Small intestine (tissue), 16 donors: ENCODE measurements at places on chromosomes 13 and 19.

DNA sequence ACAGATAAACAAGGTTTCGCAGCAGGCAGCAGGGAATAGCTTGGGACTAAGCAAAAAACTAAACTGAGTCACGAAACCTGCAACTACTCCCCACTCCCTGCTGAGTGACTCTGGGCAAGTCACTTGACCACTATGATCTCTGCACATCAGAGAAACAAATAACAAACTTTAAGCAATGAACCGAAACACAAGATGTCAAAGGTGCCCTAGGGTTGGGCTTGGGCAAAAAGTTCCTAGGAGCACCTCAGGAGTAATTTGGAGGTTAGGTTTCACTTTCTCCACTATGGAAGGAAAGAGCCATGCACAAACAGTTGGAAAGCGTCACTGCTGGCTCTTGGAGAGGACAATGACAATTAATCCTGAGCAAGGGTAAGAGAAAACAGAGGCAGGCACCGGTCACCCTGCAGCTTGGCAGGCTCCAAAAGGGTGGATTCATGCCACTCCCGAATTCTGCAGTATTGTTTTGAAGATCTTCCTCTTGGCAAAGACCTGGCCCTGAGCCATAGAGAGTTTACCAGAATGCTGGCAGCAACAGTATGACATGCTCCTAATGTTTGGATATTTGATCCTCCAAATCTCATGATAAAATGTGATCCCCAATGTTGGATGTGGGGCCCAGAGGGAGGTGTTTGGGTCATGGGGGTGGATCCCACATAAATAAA lies 60.3 kb downstream of the CRYL1 start:
- H3K4me1 ChIP-seq = no peaks in the 10 kb centered on the region
- H3K36me3 ChIP-seq = peaks cover 31% of the 10 kb centered on the region
- H3K4me3 ChIP-seq = no peak overlapping the region
- no peak overlapping the region for H3K27ac ChIP-seq
- DNase-seq = peak; percentile 11
- no peaks in the 10 kb centered on the region for H3K27me3 ChIP-seq

DNA sequence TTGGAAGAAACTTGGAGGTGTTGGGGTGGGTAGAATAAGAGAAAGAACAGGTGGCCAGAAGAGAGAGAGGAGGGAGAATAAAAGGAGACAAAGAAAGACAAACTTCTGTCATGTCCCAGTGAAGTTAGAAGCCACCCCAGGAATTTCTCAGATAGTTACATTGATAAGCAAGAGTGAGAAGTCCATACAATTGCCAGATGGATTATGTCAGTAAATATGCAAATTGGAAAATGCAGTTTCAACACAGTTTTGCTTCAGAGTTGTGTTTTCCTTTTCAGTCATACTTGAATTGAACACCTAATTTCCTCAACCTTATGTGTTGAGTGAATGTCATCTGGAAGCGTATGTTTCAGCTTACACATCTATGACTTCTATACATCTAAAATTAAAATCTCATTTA lies 139.2 kb downstream of the RXFP2 start:
- H3K4me1 ChIP-seq = no peaks in the 10 kb centered on the region
- no peak overlapping the region for H3K27ac ChIP-seq
- H3K4me3 ChIP-seq = no peak overlapping the region
- no peak for DNase-seq

DNA sequence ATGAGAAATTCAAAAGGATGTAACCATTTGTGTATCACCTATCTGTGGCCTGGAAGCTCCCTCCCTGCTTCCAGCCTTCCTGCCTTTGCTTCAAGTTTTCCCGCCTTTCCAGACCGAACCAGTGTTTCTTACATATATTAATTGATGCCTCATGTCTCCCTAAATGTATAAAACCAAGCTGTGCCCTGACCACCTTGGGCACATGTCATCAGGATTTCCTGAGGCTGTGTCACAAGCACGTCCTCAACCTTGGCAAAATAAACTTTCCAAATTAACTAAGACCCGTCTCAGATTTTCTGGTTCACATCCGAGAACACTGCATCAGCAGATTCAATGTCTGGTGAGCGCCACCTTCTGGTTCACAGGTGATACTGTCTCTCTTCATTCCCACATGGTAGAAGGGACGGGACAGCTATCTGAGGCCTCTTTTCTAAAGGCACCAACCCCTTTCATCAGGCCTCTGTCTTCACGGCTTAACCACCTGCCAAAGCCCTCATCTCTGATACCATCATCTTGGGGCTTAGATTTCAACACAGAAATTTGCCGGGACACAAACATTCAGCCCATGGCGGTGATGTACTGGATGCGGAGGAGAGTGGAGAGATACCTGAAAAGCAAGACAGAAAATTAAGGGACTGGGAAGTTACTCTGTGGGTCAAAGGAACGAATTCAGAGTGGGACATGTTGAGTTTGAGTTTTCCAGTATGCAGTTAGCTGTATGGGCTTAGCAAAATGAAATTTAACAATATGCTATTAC lies 58.7 kb upstream of the PABPC3 start:
- no peak overlapping the region for H3K27ac ChIP-seq
- peak; percentile 57 for DNase-seq
- H3K36me3 ChIP-seq = no peaks in the 10 kb centered on the region
- H3K4me3 ChIP-seq = no peak overlapping the region
- H3K27me3 ChIP-seq = no peaks in the 10 kb centered on the region

DNA sequence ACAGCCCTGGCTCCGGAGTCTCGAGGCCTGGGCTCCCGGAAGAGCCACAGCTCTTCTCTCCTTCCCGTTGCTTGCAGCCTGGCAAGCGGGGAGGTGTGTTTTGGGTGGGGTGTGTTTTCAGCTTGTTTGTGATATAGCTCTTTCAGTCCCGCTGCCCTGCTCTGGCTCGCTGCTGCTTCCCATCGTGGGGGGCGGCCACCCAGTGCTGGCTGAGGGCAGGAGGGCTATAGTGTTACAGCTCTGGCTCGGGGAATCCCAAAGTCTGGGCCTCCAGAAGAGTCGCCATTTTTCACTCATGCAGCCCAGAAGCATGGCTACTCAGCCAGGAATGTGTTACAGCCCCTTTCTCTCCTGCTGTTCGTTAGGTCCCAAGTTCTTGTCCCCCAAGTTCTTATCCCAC lies 2.2 kb upstream of the ZNF256 start:
- peaks cover 4% of the 10 kb centered on the region for H3K36me3 ChIP-seq
- H3K27ac ChIP-seq = no peak overlapping the region
- no peak for DNase-seq
- H3K4me1 ChIP-seq = no peaks in the 10 kb centered on the region
- no peak overlapping the region for H3K4me3 ChIP-seq
- no peaks in the 10 kb centered on the region for H3K27me3 ChIP-seq

- H3K27me3 ChIP-seq = no peaks in the 10 kb centered on the region
- no peak for DNase-seq
- H3K27ac ChIP-seq = no peak overlapping the region
- H3K4me3 ChIP-seq = no peak overlapping the region
Measured at GRCh38 chr19:23474172-23474571, 78.9 kb upstream of the ZNF91 start.

DNA sequence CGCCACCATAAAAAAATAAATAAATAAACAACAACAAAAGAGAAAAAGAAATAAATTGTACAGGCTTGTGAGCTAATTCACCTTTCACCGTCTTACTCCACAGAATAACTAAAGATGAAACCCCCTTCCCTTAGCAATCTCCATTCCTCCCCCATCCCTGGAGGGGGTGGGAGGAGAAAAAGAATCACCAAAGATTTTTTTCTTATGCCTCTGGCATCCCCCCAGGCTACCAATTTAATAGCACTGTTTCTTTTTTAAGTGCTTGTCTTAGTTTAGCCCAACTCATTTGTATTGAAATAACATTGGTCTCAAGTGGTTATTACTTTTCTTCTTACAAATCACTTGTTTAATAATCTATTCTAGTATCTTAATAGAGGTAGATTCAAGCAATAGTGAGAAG lies 23.9 kb upstream of the KLF5 start:
- H3K36me3 ChIP-seq = no peaks in the 10 kb centered on the region
- no peaks in the 10 kb centered on the region for H3K4me1 ChIP-seq
- no peak for DNase-seq
- H3K4me3 ChIP-seq = no peak overlapping the region

DNA sequence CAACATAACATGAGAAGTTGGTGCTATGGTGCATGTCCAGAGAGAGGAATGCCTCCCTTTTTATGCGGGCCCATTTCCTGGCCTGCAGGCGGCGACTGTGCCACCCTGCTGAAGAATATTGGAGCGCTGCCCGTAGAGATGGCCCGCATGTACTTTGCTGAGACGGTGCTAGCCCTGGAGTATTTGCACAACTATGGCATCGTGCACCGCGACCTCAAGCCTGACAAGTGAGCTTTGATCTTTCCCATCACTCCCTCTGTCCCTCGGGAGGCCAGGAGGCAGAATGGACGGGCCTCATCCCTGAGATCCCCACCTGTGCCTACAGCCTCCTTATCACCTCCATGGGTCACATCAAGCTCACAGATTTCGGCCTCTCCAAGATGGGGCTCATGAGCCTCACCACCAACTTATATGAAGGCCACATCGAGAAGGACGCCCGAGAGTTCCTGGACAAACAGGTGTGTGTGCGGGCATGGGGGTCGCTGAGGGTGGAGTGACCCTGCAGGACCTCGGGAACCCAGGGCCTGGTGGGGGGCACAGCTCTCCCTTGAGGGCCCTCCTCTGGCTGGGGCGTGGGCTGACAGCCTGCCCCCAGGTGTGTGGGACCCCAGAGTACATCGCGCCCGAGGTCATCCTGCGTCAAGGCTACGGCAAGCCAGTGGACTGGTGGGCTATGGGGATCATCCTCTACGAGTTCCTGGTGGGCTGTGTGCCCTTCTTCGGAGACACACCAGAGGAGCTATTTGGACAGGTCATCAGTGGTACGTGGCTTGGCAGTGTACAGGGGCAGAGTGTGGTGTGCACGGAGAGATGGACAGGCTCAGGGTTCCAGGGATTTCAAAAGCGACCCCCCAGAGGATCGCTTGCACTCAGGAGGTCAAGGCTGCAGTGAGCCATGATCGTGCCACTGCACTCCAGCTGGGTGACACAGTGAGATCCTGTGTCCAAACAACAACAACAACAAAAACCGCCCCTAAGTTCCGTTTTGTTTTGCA lies 16.2 kb downstream of the DNASE2 start:
- no peaks in the 10 kb centered on the region for H3K4me1 ChIP-seq
- no peak for DNase-seq
- no peak overlapping the region for H3K4me3 ChIP-seq
- no peaks in the 10 kb centered on the region for H3K27me3 ChIP-seq
- H3K36me3 ChIP-seq = no peaks in the 10 kb centered on the region

DNA sequence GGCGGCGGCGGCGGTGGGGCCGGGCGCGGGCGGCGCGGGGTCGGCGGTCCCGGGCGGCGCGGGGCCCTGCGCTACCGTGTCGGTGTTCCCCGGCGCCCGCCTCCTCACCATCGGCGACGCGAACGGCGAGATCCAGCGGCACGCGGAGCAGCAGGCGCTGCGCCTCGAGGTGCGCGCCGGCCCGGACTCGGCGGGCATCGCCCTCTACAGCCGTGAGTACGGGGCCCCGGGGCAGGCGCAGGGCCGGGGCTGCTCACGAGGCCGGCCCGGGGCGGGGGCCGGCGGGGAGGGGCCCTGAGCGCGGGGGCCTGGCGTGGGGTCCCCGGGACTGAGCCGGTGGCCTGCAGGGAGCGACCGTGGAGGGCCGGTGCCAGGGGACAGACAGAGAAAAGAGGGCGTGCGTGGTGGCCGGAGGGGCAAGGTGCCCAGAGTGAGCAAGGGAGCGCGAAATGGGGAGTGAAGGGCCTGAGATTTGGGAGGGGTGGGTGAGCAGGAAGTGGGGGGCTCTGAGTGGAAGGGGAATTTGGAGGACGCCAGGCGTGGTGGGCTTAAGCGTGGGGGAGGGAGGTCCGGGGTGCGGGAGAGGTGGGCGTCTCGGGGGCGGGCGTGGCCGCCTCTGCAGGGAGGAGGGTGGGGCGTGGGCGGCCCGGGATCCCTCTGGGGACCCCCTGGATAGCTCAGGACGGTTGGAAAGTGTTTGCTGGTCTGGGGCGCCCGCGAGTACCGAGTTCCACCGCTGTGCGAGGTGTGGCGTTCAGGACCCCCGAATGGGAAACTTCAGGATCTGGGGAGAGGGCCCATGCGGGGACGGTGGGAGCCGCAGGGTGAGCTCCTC lies 575 bp downstream of the CARM1 start:
- peaks cover 24% of the 10 kb centered on the region for H3K36me3 ChIP-seq
- peaks cover 5% of the 10 kb centered on the region for H3K4me1 ChIP-seq
- DNase-seq = peak; percentile 74

GRCh38 chr13:107580741-107581412 lies 634.5 kb downstream of the LIG4 start:
- H3K4me3 ChIP-seq = no peak overlapping the region
- no peaks in the 10 kb centered on the region for H3K4me1 ChIP-seq
- no peak for DNase-seq
- H3K36me3 ChIP-seq = no peaks in the 10 kb centered on the region

DNA sequence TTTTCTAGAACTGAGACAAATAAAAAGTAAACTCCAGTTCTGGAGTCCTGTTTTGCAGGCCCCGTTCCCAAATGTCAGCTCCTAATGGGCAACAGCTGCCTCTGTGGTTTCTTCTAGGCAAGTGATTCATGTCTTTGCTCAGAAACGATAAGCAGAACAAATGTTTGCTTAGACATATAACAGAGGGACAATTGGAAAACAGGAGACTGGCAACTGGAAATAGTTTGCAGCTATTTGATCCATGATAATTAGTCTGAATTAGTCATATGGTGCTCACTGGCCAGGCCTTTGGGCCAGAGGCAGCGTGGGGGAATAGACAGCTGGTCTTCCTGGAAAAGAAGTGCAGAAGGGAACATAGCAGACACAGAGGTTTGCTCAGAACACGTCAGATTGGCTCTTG lies 29.2 kb upstream of the TSHZ3 start:
- no peak overlapping the region for H3K4me3 ChIP-seq
- DNase-seq = peak; percentile 15
- no peaks in the 10 kb centered on the region for H3K36me3 ChIP-seq
- no peaks in the 10 kb centered on the region for H3K27me3 ChIP-seq
- H3K4me1 ChIP-seq = no peaks in the 10 kb centered on the region
- H3K27ac ChIP-seq = no peak overlapping the region

DNA sequence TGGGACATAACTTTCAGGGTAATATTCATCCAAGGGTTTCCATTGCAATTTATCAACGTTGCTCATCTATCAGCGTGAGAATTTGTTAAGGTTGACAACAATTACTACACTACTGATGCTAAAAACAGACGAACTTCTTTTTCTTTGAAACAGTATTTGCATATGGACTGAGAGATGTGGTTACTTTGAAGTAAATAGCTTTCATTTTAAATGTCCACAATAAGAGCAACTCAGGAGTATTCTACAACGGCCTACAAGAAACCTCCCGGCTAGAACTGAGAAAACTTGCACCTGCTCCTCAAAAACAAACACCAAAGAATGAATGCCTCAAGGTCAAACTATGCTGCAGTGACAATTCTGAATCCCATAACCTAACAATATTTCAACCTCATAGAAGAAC lies 238.4 kb downstream of the IRS2 start:
- H3K36me3 ChIP-seq = no peaks in the 10 kb centered on the region
- H3K4me1 ChIP-seq = no peaks in the 10 kb centered on the region
- no peak overlapping the region for H3K27ac ChIP-seq

GRCh38 chr13:95642999-95643398 lies 1.5 kb downstream of the DZIP1 start:
- DNase-seq = no peak
- no peaks in the 10 kb centered on the region for H3K36me3 ChIP-seq
- peaks cover 15% of the 10 kb centered on the region for H3K4me1 ChIP-seq
- H3K27ac ChIP-seq = no peak overlapping the region
